ENCODE measurements at places on chromosomes 11 and 22.
A peak's percentile ranks its signal among the peaks of the same experiment; 100 is the strongest.

DNA sequence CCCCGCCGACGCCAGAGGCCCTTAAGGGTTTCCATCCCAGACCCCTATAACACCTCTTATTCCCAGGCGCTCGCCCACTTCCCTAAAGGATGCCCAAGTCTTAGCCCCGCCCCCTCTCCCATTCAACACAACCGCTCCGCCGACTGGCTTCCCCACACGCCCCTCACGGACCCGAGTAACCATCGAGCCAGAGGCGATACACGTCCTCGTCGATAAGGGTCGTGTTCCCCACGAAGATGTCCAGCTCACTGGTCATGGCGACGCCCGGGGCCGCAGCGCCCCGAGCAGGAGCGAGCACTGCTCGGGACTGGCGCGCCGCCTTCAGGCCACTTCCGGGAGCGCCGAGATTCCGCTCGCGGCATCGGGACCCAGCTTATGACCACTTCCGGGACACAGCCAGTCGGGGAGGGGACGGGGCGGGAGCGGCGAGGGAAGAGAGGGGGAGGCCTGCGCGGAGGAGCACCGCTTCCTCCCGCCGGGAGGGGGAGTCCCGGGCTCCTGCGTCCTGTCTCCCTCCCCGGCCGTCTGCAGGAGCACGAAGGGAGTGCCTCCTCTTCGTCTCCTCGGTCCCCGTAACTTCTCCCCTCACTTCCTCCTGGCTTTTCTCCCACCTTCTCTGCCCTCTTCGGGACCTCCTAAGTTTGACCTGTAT lies at the start of gene FIBP:
FIBP (minus strand) TSS at position 309 of the 652 bp plus-strand sequence; CDS start at position 256, 53 bp downstream.
- DNase-seq = peak; percentile 72

- no peak for DNase-seq
Measured at GRCh38 chr11:95506777-95507176, 275.8 kb upstream of the SESN3 start.

DNA sequence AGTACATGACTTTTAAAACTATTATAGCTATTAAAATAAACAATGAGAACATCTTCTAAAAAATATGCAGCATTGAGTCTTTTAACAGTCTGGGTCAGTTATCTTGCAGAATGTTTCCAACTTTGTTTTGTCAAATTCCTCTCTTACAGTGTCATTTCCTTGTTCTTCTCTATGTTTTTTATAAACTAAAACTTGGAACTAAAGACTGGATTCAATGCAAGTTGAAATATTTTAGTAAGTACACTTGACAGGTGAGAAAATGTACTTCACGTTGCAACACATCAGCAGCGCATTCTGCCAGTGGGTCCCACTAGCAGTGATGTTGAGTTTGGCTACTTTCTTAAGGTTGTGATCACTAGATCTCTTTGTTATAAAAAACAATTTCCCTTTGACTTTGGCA lies 1407.6 kb upstream of the RAG2 start:
- no peak for DNase-seq

DNA sequence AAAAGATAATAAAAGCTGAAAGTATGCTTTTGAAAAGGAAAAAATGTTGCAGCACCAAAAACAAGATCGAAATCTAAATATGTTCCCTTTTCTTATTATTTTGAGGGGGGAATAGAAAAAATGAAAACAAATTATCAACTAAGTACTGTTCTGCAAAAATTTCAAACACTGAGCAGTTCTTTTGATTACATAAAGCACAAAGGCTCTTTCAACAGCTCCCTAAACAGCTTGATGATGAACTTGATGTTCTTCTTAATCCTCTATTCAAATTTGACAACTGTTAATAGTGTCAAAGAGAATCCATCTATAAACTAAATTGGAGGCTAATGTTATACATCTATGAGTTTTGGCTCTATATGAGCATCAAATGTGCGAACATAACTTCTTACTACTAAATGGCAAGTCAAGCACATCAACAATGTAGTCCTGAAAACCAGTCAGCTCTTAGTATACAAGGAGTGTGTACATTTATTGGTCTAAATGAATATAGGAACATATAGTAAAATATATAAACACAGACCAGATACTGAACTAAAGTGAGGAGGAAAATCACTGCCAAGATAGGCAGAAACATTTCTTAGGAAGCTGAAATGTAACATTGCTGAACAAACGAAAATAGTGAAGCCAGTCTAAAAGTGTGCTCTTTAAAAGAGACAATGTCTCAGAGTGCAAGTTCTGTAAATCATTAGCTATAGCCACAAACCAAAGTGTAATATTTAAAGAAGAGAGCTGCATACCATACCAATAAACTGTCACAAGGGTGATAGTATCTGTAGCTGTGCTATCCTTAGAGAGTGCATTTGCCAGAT lies 94.3 kb downstream of the SOX6 start:
- no peak for DNase-seq

- DNase-seq = no peak
Measured at GRCh38 chr11:62353841-62354240, 16.6 kb downstream of the ASRGL1 start.
